ENCODE measurements at places on chromosomes 5 and 9.

DNA sequence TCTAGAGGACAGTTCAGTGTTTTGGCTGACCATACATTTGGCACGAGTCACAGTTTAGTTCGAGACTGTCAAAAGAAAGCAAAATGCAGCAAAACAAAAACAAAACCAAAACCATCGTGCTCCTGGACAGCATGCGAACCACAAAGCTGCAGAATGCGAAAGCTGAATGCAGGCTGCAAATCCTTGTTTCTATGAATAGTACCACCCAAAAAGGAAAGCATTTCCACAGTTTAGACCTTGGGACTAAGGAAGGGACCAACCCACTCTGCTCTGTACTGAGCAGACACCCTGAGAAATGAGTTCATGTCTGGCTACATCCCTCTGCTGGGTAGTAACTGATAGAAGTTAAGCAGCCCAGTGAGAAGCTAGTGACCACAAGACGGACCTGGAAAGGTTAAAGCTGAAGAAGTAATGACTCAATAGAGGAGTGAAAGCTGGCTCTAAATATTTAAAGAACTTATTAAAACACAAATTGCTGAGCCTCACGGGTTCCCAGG is 3.9 kb downstream of the GCNT4 start:
- DNase-seq = no peak

DNA sequence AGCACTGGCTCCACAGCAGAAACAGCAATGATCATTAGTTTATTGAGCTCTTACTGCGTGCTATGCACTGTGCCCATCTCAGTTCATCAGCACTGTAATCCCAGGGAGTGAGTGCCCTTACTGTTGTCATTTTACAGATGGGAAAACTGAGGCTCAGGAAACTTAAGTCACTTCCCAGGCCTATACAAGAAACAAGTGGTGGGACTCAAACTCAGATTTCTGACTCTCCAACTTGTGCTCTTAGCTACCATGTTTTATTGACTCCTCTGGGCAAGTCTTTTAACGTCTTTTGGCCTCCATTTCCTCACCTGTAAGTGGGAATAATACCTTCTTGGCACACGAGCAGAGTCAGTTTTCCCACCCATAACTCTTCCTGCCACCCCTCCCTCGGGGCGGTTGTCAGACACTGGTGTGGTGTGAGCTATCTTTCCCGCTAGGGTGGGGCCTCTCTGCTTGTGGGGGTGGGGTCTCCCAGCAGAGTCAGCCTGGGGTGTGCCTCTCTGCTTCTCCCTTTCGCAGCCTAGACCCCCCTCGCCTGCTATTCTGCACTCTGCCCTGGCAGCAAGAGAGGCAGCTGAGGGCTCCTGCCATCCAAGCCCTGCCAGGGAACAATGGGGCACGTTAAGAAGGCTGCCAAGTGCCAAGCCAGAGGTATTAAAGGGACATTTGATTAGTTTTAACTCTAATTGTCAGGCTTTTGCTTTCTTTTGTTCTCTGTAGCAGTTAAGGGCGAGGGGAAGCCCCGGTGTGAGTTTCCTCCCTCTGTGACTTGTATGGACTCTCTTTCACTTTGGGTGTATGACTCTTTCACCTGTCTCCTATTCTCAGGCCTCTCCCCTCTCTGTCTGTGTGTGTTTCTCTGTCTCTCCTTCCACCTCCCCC is 12.1 kb downstream of the GALNT10 start:
- DNase-seq = no peak

DNA sequence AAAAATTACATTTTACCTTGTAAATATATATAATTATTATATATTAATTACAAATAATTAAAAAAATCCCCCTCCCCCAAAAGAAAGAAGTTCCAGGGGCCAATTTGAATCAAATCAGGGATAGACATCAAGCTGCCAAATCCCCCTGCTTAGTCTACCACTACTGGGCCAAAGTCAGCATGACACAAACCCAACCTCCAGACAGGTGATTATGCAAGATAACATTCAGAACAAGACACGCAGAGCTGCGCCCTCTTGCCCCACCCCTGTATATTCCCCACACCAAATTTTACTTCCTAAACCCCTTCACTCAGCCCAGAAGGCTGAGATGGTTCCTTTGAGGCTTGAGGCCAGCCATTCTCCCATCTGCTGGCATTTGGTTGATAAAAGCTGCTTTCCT is 2059.1 kb upstream of the CDH6 start:
- DNase-seq = no peak

- DNase-seq = no peak
These were observed 792.1 kb downstream of the BRINP1 start for GRCh38 chr9:118577121-118577520.

DNA sequence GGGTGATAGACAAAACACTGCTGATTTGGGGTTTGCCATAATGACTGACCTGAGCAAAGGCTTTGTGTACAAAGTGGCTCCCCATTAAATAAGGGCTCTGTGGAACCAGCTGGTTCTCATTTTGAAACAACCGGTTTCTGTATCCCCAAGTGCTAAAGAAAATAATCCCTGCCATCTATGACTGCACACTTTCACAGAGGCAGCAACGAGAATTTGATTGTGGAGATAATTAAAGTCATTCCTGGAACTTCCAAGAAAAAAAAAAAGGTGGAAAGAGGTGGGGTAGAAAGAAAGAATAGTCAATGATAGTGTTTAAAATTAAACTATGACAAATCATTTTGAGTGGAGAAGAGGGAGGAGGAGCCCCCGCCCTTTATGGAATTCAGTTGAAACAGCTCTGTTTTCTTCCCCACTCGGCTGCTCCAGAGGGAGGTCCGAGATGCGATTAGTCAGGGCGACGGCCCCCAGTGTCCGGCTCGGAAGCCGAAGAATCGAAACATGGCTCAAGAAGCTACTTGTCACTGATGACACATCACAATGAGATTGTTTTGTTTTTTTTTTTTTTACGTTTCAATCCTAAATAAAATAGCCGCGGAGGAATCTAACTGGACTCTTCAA is 38.4 kb downstream of the EBF1 start:
- no peak for DNase-seq

- no peak for DNase-seq
These were observed 56.7 kb downstream of the GADD45G start for GRCh38 chr9:89661391-89661949.

- DNase-seq = peak; percentile 27
These were observed 97.7 kb upstream of the MVB12B start for GRCh38 chr9:126228781-126229444.

GRCh38 chr9:97547098-97547829 is 45.8 kb downstream of the TMOD1 start:
- DNase-seq = no peak

DNA sequence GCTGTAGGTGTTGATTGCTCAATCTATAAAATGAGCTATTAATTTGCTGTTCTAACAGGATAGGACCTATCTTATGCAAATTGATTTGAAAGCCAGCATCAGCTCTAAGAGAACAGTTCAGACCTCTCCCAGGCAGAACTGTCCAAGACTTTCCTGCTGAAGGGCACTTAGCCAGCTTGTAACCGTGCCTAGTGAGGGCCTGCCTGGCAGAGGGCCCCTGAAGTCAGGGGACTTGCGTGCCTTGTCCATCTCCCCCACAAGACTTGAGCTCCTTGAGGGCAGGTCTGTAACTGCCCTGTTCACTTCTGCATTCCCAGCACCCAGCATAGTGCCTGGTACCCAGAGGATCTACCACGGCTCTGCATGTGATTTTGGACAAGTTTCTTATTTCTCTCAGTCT is 293.4 kb downstream of the CDK5RAP2 start:
- no peak for DNase-seq

GRCh38 chr9:83569326-83569725 is 31.1 kb upstream of the FRMD3 start:
- no peak for DNase-seq

DNA sequence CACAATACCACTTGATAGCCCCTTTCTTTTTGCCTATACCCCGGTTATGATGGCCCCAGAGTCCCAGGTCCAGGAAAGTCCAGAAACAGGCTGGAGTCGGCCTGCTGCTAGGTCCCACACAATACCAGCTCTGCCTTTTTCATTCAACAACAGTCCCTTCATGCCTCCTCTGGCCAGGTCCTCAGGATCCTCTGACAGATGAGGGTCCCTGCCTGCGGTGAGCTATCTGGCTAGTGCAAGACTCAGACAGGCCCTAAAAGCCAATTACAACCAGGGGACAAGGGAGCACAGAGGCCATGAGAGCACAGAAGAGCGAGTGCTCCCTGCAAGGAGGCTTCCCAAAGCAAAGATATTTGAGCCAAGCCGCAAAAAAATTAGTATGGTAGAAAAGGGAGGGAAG is 84.8 kb upstream of the ZBTB43 start:
- DNase-seq = no peak

DNA sequence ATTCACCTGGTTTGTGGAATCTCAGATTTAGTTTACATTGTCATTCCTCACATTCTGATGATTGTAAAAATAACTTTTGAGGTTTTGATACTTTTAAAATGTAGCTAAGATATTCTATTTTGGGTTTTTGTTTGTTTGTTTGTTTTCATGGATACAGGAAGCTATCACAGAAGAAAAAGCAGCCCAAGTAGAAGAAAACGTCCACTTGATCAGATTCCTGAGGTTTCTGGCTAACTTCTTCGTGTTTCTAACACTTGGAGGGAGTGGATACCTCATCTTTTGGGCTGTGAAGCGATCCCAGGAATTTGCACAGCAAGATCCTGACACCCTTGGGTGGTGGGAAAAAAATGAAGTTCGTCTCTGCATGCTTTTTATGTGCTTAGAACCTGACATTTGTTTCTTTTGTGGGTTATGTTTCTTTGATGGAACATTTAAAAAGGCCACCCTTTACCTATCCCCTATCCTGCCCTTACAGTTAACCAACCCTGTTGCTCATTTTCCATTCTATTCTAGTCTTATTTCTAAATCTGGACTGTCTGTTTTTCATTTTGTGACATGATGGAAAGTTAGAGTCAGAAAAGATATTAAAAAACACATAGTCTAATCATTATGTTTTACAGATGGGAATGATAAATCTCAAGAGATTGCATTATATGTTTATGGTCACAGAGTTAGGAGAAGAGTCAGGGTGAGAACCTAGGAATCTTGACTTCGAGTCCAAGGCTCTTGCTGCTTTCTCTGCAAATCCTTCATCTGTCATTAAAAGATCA is 163.7 kb downstream of the ALDH1A1 start:
- no peak for DNase-seq

- DNase-seq = no peak
These were observed 23.1 kb upstream of the TDRD7 start for GRCh38 chr9:97388721-97389238.
